ENCODE measurements at places on chromosomes 2 and 18. TPM values are rescaled to one million over a fixed set of nuclear protein-coding genes. Genes with fewer than 3 reads are reported as not detected.

CCDC85A gene
- total RNA-seq, result 0.06 TPM

CNGA3 gene
- total RNA-seq, result not detected

SAG gene
- total RNA-seq, result not detected

ARL4C gene
- 3.4 TPM for total RNA-seq

UPP2 gene
- not detected for total RNA-seq

AOX1 gene
- 104 TPM for total RNA-seq

PIGN gene
- total RNA-seq, result 26.2 TPM

MLPH gene
- total RNA-seq, result 11.2 TPM

ZSWIM2 gene
- not detected for total RNA-seq

SETBP1 gene
- total RNA-seq, result 7.6 TPM

ADAM23 gene
- total RNA-seq, result 5.7 TPM

FEV gene
- total RNA-seq, result not detected

SLC16A14 gene
- total RNA-seq, result not detected

IGFBP5 gene
- total RNA-seq, result 5.1 TPM

CFLAR gene
- 52.6 TPM for total RNA-seq

IL18R1 gene
- total RNA-seq, result 13.1 TPM

SPRED2 gene
- 16.4 TPM for total RNA-seq

PCARE gene
- not detected for total RNA-seq

KLHL41 gene
- 1.00 TPM for total RNA-seq

SLC14A1 gene
- 4.1 TPM for total RNA-seq

TFCP2L1 gene
- not detected for total RNA-seq

SMYD1 gene
- not detected for total RNA-seq

SPIRE1 gene
- 10.3 TPM for total RNA-seq

QPCT gene
- total RNA-seq, result 1.9 TPM

COL4A3 gene
- 4.2 TPM for total RNA-seq

CFAP65 gene
- not detected for total RNA-seq

PPM1G gene
- total RNA-seq, result 51.3 TPM

APCDD1 gene
- 63.5 TPM for total RNA-seq

NR4A2 gene
- total RNA-seq, result 0.19 TPM

ACVR2A gene
- total RNA-seq, result 8.8 TPM

FAP gene
- total RNA-seq, result 21.8 TPM

ADRA2B gene
- total RNA-seq, result 4.8 TPM

THSD7B gene
- total RNA-seq, result not detected

FBLN7 gene
- total RNA-seq, result 8.9 TPM

FAM124B gene
- total RNA-seq, result 0.39 TPM

SCG2 gene
- total RNA-seq, result 26.6 TPM

CHRND gene
- total RNA-seq, result not detected

COX7A2L gene
- 147 TPM for total RNA-seq

RAX gene
- total RNA-seq, result not detected

ALPG gene
- total RNA-seq, result not detected

HOXD9 gene
- total RNA-seq, result 0.12 TPM
